ENCODE measurements at places on chromosomes 6 and 20.

GRCh38 chr6:11008821-11009220, 35.3 kb downstream of the ELOVL2 start:
- DNase-seq = no peak

- no peak for DNase-seq
Observed at GRCh38 chr20:44516491-44516890, 5.4 kb downstream of the SERINC3 start.

GRCh38 chr6:2378046-2378657, 132.7 kb upstream of the GMDS start:
- DNase-seq = no peak

DNA sequence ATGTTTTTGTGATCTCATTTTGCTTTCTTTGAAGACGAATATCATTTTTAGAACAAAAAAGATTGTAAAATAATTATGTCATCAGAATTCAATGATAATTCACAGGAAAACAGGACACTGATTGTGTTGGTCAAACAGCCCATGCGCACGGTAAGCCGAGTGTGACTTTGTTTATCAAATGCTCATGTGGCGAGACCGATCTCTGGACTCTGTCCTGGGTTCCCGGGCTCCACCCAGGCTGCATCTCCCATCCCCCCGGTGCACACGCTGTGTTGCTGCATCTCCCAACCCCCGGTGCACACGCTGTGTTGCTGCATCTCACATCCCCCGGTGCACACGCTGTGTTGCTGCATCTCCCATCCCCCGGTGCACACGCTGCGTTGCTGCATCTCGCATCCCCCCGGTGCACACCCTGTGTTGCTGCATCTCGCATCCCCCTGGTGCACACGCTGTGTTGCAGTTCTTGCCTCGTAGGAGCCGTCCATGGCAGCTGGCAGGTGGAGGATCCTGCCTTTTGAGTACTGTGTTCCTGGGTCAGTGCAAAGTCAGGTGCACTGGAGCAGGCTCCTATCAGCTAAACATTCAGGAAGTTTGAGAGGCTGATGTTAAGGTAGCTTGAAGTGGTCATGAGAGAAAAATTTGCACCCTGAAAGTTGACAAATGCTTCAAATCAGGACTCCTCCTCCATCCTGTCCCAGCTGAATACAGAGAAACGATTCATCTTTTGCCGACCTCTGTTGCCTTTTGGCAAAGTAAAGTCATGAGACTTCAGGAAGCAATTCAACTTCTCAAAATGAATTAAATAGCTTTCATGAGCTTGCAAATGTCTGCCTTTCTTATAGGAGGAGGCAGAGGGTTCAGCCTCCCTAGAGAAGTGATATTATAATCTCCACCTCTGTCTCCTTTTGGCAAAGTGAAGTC, 77.1 kb upstream of the FRMD1 start:
- no peak for DNase-seq

DNA sequence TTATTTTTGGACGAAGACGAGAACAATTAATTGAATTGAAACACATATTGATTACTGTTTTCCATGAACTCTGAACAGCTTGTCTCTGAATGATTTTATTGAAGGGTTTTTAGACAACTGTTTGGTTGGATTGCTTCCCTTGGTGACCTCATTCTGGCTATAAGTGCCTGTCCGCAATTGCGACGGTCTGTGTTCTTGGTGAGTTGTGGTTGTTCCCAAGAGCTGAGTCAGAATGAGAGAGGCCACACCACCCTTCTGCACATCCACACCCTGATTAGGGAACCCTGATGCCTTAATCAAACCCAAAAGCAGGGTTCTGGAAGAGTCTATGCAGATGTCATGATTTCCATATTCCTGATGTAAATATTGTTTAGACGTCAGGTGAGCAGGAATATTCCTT, 747.0 kb downstream of the PTPRT start:
- no peak for DNase-seq

GRCh38 chr6:82013561-82014530, 233.7 kb downstream of the IBTK start:
- no peak for DNase-seq

DNA sequence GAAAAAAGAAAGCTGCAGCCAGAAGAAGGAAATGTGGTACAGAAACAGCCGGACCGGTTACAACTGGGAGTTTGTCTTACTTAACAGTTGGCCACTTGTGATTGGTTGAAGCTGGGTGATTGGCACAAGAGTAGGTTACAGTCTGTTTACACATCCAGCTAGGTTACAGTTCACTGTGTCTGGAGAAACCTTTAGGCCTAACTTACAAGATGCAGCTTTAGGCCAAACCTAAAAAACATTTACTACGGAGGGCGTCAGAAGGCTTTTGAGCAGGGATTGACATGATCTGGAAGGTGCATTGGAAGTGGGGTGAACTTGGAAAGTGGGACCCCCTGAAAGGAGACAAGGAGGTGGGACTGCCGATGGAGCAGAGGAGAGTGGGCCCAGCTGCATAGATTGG, 122.3 kb downstream of the BANF2 start:
- DNase-seq = no peak

GRCh38 chr6:84269947-84270733, 42.7 kb upstream of the CEP162 start:
- DNase-seq = no peak

- no peak for DNase-seq
Observed at GRCh38 chr6:46507426-46507825, 16.2 kb upstream of the RCAN2 start.

- no peak for DNase-seq
Observed at GRCh38 chr6:41778895-41779294, 805 bp downstream of the FRS3 start.

- no peak for DNase-seq
Observed at GRCh38 chr6:107390685-107391435, 68.5 kb downstream of the PDSS2 start.

GRCh38 chr20:35027301-35027700, 65.3 kb downstream of the TRPC4AP start:
- DNase-seq = no peak

DNA sequence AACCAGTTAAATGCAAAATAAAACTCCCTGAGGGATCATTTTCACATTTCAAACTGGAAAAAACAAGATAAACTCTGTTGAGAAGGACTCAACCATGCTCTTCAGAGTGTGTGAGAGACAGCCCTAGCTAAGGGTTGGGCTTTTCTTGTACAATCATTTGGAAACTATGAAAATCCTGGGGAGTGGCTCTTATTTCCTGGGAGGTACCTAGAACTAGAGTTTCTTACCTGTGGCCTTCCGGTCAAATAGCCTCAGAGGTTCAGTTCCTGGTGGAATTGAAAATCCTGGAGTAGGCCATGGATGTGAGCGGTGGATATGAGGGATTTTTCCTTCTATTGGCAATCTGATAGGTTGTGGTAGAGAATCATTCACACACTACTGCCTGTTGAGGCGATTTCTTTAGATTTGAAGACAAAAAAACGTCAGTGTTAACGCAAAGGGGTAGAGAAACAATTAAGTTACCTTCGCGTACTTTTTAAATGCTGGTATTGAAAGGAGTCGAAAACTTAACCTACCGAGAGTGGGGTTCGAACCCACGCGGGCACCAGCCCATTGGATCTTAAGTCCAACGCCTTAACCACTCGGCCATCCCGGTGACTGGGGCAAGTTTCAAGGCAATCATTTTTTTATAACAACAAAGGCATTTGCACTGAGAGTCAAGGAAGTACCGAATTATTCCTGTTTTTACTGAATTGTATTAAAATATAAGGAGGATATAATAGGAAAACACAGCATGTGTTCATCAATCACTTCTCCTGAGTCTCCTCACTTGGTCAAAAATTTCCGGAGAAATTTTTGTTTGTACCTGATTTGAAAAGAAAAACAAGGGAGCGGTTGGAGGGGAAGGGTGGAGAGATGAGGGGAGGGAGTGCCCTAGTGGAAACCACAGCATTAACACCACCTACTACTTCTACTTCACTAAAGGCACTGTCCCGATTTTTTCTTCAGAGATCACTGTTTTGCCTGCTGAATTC, 191.3 kb downstream of the OR2B2 start:
- DNase-seq = no peak

DNA sequence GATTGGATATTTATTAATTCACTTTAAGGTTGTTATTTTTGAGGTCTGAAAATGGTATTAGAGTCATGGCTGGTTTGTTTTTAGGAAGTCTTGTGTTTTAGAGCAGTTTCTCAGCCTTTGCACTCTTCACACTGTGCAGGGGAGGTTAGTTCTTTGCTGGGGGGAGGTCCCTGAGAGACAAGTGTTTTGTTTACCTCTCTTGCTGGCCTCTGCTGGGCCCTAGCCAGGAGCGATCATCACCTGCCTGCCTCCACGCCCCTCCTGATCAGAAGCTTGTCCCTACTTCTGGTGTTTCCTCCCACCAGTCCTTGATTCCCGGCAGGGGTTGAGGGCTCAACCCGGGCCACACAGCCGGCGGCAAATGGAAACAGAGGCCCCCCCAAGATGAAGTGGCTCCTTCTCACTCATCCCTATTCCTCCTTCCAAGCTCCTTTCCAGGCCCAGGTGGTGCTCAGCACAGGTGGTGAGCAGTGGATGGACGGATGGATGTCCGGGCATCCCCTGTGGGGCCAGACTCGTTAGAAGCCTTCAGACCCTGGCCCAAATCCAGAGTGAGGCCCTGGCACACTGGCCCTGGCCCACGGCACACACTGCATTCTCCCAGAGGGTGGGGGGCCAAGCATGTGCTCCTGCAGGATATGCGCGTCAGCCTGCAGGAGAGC, 51.3 kb downstream of the GRM4 start:
- DNase-seq = no peak
